ENCODE measurements at places on chromosomes 11 and 22. TPM values are rescaled to one million over a fixed set of nuclear protein-coding genes. Genes with fewer than 3 reads are reported as not detected.

ROBO3 gene
- total RNA-seq = 34.8 TPM

ADAMTS8 gene
- not detected for total RNA-seq

FOLR3 gene
- 19.8 TPM for total RNA-seq

CASTOR1 gene
- 5.8 TPM for total RNA-seq

TUB gene
- 0.70 TPM for total RNA-seq

ISX gene
- not detected for total RNA-seq

Data from hair follicular keratinocyte (primary cell).